ENCODE measurements at places on chromosomes 1 and 21.

- peak; percentile 38 for DNase-seq
Observed at GRCh38 chr1:86741947-86742572, 37.7 kb downstream of the SH3GLB1 start.

GRCh38 chr21:36989699-36990507, 16.6 kb upstream of the RIPPLY3 start:
- peak; percentile 85 for DNase-seq

- no peak for DNase-seq
Observed at GRCh38 chr1:17475752-17476151, 36.3 kb upstream of the RCC2 start.

- no peak for DNase-seq
Observed at GRCh38 chr1:175628548-175629317, 114.7 kb downstream of the TNR start.

All from activated gamma-delta T cell treated with Interleukin-2 at 50 U/mL for 16 hours (primary cell).